ENCODE measurements at places on chromosomes 5 and 9.

- no peak for DNase-seq
Observed at GRCh38 chr5:931570-932145, 39.0 kb downstream of the TRIP13 start.

DNA sequence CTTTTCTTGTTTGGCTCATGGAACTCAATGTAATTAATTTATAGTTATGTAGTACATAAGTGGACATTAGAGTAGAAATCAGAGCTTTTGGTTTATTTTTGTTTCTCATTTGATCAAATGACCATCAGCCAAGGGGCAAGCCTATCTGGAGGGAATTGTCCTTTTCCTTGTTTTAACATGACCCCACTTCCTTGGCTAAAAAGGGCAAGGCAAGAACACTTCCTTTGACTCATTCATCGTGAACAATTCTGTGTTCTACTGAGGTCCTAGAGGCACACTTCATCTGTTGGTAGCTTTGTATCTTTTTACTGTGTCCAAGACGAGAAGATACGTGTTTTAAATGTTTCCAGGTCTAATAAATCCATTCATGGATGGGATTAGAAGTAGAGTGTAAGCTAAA, 148.9 kb downstream of the ARHGEF28 start:
- no peak for DNase-seq

- DNase-seq = no peak
Observed at GRCh38 chr5:40288800-40289485, 390.8 kb upstream of the PTGER4 start.

DNA sequence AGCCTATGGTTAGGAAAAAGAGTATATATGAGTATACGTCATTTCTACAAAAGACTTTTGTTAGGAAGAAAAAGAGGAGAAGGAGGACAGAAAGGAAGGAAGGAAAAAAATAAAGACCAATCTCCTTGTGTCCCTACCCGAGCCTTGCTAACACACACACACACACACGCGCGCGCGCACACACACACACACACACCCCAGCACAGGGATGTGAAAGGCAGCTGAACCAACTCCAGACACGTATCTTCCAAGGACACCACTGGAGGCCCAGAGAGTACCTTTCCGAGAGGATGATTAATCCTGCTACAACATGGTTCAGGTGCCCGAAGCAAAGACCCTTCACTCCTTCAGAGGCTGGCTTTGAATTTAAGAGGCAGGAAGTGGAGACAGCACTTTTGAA, 56.9 kb upstream of the GALNT10 start:
- no peak for DNase-seq

- no peak for DNase-seq
Observed at GRCh38 chr5:134106991-134107701, 7.3 kb upstream of the TCF7 start.

GRCh38 chr9:98248737-98249474, 6.5 kb downstream of the TBC1D2 start:
- no peak for DNase-seq

GRCh38 chr9:128024761-128025308, 42.3 kb downstream of the NAIF1 start:
- no peak for DNase-seq

DNA sequence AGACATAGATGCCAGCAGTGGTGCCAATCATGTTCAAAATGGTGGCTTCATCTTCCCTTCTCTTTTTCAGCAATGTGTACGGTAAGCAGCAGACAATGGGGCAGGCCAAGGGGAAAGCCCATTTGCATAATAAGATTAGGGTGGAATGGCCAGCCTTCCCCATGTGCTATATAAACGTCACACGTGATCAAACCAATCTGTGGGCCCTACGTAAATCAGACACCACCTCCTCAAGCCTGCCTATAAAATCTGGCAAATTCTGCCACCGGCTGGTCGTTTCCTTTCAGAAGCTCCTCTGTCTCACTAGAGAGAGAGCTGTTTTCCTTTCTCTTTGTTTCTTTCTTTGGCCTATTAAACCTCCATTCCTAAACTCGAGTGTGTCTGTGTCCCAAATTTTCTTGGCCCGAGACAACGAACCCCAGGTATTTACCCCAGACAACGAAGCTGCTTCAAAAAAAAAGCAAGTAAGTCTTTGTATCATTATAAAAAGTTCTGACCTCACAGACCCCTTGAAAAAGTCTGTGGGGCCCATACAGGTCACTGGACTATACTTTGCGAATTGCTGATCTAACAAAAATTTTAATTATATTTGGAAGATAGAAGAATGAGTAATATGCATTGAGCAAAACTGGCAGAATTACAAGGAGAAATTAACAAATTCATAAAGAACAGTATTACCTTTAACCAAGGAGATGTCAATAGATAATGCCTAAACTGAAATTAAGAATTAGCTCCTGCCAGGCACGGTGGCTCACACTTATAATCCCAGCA, 15.2 kb downstream of the ZBTB5 start:
- no peak for DNase-seq

GRCh38 chr5:945691-946551, 53.2 kb downstream of the TRIP13 start:
- DNase-seq = no peak

DNA sequence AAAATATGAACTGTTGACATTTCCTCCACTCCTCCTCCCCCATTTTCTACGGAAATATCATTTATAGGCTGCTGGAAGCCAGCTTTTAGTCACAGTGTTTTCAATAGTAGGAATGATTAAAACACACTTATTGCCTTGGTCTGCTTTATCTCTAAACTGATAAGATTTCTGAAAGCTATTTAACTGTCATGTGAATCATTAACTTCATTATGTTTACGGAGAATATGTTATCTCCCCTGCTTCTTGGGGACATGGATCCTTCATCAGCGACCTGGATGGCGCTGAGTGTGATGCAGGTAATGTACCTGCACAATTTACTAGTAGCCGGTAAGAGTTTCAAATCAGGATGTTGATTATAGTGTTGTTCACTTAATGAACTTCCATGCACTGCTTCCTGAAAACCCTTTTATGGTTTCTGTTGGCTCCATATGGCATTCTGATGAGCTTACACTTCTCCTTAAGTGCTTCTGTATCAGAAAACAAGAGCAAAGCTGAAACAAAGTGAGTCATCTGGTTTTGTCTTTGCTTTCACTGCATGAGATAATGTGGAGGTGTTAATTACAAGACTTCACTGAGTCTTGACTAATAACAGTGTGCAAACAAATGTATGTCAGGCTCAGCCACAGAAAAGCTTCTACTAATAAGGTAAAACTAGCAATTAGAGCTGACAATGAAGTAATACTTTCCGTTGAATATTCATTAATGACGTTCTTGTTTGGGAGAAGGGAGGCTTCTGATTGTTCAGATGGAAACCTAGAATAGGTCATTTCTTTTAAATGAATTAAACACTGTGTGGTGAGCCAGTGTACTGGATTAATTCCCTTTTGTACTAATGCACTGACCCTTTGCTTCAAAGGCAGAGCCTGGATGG, 162.4 kb upstream of the ZNF608 start:
- DNase-seq = no peak

DNA sequence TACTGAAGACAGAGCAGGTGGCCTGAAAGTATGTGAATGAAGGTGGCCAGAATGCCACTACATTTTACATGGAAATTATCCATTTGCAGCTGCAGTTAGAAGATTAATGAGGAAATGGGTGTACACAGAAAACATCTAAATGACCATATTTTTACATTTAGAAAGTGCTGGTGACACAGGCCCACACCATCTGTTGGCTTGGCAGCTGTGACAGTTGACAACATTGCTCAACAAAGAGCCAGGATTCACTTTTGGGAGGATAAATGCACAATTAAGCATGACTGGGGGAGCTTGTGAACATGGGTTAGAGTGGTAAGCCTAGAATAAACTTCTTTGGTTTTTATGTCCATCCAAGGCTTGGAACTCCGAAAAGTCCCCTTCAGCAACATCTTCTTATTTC, 360.5 kb downstream of the KCTD16 start:
- DNase-seq = no peak

DNA sequence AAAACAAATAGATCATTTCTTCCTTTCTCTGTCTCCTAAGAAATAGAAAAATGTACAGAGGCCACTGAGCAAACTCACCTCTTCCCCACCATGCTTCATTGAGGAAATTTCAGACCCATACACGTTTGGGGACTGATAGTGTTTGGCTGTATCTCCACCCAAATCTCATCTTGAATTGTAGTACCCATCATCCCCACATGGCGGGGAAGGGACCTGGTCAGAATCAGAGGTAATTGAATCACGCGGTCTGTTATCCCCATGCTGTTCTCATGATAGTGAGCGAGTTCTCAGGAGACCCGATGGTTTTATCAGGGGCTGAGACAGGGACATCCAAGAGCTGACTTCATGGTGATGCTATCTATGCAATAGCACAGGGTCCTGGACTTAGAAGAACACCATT, 1655.8 kb downstream of the MAT2B start:
- no peak for DNase-seq

GRCh38 chr9:78919701-78920100, 622.8 kb downstream of the PSAT1 start:
- DNase-seq = no peak

GRCh38 chr5:147432323-147432722, 77.5 kb downstream of the DPYSL3 start:
- no peak for DNase-seq
